Stimulated activated CD4-positive, alpha-beta T cell treated with anti-CD3 and anti-CD28 coated beads, Interleukin-12 subunit alpha, Interleukin-12 subunit beta, amount 100 ng/mL, for 48 hours (primary cell): ENCODE measurements at places on chromosomes 6 and 20.

DNA sequence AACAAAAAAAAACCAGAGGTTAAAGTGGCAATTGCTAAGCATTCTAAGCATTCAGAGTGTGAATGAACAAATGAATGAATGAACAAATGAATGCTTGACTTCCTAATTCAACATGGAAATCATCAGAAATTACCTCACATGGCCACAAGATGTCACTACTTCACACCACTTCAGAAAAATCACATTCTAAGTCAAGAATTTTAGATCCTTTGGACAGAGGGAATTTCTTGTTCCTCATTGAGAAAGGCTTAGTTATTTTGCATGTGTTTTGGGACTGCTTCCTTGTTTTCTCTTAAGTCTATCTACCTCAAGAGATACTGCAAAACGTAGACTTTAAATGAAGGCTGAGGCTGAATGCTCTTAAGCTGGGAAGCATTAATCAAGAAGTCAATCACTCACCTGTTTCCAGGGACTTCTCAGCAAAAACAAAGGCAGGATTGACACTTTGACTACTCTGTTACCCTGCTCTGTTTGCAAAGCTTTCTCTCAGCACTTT, 120.2 kb downstream of the MBOAT1 start:
- no peak for DNase-seq

- DNase-seq: no peak
Observed at GRCh38 chr6:96465321-96465903, 56.2 kb upstream of the UFL1 start.

GRCh38 chr6:89987830-89988229, 93.6 kb downstream of the GJA10 start:
- DNase-seq: no peak

DNA sequence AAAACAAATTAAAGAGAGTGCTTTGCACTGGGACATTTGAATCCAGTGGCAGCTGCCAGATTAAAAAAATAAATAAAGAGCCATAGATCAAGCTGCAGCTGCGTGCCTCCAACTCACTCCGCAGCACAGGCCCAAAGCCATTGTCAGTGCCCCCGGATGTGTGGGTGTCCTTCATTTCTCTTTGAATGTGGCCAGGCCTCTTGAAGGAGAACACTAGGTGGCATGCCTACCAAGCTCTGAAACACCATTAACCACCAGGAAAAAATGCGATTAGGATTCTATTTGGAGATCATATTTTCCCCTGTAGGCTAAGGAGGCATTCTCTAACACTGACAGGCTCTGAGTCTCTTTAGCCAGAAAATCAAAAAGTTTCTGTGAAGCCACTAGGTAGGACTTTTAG, 549.8 kb downstream of the PRKN start:
- DNase-seq: no peak

DNA sequence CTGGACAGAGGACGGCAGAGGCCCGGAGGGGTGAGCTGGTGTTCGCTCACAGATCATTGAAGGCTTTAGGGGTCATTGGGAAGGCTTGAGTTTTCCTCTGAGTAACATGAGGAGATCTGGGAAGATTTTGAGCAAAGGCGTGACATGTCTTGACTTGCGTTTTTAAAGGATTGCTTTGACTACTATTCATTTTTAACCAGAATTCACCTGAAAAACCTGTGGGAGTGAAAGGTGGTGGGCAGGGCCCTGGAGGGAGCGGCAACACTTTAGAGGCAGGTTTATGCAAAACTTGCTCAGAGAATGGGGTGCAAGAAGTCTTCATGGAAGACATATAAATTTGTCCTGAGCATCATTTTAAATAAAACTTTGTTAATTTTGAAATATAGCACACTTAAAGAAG, 72.2 kb upstream of the EEF1E1 start:
- no peak for DNase-seq
